Kasumi-1 (cell line): ENCODE measurements at places on chromosomes 3 and 15.

DNA sequence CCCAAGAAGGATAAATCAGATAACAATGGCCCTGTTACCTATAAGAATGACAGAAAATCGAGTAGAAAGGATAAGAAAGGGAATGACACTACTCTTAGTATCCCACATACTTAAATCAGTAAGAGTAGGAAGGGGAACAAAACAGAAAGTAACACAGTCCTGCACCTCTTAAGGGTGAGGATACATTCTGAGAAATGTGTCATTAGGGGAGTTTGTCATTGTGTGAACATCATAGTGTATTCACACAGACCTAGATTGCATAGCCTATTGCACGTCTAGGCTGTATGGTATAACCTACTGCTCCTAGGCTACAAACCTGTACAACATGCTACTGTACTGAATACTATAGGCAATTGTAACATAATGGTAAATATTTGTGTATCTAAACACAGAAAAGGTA is 142.6 kb downstream of the PLCH1 start:
- DNase-seq: no peak

DNA sequence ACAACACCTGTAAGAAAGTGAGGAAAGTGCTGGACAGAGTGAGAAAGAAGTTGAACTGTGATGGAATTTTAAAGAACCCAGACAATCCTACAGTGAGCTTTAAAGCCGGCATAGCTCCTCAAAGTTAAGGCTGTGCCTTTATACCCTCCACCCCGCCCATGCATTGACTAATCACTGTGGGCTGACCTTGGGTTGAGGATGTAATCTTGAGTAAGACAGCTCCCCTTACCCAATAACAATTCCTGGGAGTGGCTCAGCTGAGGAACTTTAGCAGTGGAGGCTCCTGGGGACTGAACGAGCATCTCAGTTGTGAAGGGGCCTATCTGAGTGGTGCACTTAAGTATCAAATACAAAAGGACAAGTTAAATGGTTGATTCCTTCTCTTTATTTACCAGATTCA is 35.7 kb upstream of the ZNF770 start:
- no peak for DNase-seq

DNA sequence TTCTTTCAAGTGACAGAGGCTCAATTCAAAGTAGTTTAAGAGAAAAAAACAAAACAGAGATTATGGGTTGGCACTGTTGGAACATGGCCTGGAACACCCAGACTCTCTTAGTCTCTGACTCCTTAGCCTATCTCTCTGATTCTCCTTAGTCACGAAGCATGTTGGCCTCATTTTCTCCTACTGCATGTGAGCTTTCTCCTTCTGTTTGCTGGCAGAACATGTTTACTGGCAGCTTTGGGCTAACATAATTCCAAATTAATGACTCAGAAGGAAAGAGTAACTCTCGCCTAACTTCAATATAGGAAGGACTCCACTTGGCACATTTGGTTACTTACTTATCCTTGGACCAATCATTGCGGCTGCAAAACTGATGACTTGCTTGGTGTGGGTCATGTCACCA is 21.7 kb upstream of the CCDC39 start:
- no peak for DNase-seq

GRCh38 chr3:156334841-156335545 is 214.6 kb downstream of the KCNAB1 start:
- no peak for DNase-seq

DNA sequence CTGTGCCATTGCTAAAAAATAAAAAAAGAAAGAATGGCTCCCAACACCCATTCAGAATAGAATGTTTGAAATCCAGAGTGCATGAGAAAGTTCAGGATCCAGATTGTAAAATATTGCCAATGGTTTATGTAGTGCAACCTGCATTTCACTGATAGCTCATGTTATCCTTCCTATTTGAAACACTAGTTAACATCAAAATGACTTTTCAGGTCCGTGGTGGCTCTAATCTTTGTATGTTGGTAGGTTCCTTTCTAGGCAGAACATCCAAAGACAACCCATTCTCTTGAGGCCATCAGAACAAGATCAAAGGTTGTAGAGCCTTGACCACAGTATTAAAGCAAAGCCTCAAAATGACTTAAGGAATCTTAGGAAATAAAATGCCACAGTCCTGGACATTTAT is 51.0 kb downstream of the PLCL2 start:
- no peak for DNase-seq

DNA sequence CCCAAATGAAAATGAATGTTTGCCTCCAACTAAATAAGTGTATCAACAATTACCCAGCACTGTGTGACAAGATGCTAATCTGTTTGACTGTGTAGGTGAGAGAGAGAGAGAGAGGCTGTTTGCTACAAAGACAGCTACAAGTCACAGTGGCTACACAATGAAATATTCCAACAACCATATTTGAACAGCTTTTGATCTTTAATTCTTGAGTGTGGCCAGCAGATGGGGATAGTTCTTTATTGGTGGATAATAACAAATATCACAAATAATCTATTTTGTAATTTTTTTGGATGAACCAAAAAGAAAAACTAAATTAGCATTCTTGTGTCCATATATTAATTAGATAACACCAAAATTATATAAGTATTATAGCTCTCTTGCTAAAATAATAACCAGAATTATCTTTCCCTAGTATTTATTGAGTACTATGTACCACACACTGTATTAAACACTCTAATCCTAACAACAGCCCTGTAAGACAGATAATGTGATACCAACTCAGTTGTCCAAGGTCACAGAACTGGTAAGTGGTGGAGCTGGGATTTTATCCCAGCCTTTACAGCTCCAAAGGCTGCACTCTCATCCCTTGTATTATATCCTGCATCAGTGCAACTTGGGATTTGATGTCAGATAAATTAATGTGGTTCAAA is 61.9 kb upstream of the C3orf80 start:
- DNase-seq: peak; percentile 37

GRCh38 chr15:57677204-57677603 is 29.3 kb upstream of the POLR2M start:
- no peak for DNase-seq

GRCh38 chr15:41258750-41259471 is 27.8 kb downstream of the CHP1 start:
- peak; percentile 81 for DNase-seq

DNA sequence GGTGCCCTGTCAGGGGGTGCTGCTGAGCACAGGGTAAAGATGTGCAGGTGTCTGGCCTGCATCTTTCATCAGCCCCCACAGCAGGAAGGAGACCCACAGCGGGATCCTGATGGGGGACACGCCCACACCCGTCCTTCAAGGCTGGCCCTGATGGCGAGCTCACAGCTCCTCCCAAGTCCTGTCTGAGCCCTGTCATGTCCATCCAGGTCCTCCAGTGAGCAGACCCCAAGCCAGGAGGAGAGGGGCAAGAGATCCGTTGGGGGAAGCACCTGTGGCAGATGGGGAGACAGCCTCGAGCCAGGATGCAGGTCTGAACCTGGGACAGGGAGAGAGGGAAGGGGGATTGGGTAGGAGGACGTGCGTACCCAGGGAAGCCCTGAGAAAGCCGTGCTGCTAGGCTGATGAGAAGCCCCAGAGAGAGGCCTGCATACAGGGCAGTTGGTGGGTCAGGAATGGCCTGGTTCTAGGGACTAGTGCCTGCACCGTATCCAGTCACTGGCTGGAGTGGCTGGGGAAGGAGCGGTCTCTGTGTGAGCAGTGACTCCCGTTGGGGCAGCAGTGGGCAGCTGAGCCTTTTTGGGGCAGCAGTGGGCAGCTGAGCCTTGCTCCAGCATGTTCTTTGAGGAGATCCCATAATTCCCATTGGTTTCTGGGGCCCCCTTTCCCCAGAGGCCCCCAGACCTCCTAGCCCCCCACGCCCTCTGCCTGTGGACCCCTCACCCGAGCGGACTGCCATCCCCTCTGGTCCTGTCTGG is 133.3 kb upstream of the MEF2A start:
- no peak for DNase-seq

DNA sequence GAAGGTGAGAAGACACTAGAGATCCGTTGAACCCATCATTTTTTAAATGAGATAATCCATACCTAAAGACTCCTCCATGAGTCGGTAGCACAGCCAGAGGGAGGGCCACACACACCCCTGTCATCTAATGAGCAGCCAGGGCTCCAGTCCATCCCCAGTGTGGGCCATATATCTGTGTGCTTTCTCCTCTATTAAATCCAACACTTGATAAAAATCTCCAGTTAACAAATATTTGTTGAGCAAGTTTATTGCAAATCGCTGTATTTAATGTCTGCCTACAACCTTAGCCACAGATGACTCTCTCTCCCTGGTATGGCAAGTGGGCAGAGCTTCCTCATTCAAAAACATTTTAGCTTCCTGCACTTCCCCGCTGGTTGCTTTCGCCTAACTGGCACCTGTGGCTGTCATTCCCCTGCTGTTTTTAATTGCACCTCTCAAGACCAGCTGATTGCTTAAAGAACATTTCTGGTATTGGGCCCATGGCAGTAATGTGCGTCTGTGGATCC is 82.8 kb downstream of the SMAD3 start:
- peak; percentile 75 for DNase-seq
